Renal cortical epithelial cell (primary cell): ENCODE measurements at places on chromosomes 3 and 15.

DNA sequence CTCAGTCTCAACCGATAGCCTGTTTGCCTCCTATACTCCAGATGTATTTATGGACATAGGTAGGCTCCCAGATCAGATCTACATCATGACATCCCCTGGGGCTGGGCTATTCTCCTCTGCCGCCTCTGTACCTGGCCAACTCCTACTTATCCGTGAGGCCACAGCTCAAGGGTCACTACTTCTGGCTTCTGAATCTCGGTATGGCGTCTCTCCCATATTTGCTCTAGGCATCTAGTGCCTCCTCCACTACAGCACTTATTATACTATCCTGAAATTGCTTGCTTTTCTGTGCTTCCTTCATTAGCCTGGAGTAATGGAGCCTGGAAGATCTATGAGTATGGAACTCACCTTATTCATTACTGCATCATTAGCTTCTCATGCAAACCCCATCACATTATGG is 172.6 kb upstream of the WNT5A start:
- no peak for DNase-seq

- peak; percentile 19 for DNase-seq
Observed at GRCh38 chr3:196227629-196228493, 11.5 kb downstream of the SLC51A start.

DNA sequence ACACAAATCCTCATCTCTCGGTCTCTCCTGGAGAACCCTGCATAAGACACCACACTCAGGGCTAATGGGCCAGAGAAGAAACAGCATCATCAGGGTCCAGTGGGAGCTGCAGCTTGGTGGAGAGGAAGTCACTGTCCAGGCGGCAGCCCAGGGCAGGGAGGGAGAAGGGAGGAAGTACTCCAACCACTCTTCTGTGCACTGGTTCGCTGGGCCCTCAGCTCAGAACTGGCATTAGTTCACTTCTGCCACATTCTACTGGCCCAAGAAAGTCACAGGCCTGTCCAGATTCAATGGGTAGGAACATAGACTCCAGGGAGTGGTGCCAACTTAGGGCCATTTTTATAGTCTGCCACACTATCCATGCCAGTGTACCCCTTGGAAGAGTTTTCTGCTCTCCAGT is 169.0 kb downstream of the ABHD5 start:
- DNase-seq, result no peak

DNA sequence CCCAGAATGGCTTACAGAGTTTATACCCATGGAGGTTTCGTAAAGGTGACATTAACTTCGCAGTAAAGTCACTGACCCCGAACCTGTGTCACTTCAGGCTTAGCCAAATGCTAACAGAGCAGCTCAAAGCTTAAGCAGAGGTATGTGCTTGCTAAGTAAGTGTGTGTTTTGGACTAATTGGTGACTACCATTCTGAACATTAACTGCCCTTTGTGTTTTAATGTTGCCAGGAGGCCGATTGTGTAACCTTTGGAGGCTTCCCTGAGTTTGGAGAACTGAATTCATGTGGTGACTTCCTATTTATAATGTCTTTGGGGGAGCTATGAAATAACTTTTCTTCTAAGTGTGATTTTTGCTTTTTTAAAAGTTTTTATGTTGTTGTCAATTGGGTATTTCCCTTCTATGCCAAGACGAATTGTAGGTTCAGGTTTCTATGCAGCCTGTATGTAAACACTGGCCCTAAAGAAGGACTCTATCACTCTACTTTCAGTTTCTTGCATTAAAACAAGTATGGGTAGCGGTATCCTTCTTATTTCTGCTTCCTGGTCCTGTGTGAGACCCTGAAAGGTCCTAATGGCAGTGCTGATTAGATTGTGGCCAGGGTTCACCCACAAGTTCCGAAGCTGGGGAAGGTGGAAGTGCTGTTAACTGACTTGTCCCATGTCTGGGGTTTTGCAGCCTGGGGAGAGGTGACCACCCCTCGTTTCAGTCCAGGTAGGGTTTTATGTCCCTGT is 86.3 kb downstream of the IGF1R start:
- DNase-seq, result peak; percentile 99

GRCh38 chr15:38253351-38253781 is 730 bp downstream of the SPRED1 start:
- DNase-seq, result peak; percentile 92

DNA sequence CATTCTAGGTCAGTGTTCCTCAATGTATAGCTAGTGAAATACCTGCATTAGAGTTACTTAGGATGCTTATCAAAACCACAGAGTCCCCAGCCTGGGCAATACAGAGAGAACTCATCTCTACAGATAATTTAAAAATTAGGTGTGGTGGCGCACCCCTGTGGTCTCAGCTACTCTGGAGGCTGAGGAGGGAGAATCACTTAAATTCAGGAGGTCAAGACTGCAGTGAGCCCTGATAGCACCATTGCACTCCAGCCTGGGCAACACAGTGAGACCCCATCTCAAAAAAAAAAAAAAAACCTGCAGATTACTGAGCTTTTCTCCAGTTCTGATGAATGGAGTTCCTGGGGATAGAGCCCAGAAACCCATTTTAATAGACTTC is 10.1 kb upstream of the MINDY2 start:
- DNase-seq, result no peak
